ENCODE measurements at places on chromosomes 5 and 9. TPM values are rescaled to one million over a fixed set of nuclear protein-coding genes. Genes with fewer than 3 reads are reported as not detected.

Gene IFNA13
- total RNA-seq = not detected

Gene ARL14EPL
- total RNA-seq = not detected

Gene PCDHB6
- total RNA-seq = 0.39 TPM

Gene ITGA1
- 23.3 TPM for total RNA-seq

Gene ZNF608
- 41.0 TPM for total RNA-seq

Gene DMGDH
- 3.3 TPM for total RNA-seq

All from skin of body (tissue), 3 donors.